ENCODE measurements at places on chromosomes 2 and 18.

DNA sequence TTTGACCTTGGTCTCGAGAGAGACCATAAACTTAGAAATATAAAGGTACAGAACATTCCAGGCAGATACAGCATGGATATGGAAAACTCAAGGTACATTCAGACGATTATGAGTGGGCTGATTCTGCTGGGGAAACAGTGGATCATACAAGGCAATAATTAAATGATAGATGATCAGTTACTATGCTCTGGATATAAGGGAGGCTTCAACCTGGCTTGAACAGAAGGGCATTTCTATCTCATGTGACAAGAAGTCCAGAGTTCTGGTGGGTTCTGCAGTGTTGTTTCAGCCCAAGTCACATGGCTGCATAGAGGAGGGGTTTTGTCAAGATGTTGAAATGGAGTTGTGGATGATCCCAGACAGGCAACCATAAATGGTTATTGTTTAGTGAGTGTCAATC, 23.5 kb downstream of the MYO5B start:
- no peak for DNase-seq

GRCh38 chr2:43634604-43635306, 2.3 kb upstream of the PLEKHH2 start:
- DNase-seq = no peak

- no peak for DNase-seq
Measured at GRCh38 chr2:26380281-26380680, 21.4 kb upstream of the DRC1 start.

DNA sequence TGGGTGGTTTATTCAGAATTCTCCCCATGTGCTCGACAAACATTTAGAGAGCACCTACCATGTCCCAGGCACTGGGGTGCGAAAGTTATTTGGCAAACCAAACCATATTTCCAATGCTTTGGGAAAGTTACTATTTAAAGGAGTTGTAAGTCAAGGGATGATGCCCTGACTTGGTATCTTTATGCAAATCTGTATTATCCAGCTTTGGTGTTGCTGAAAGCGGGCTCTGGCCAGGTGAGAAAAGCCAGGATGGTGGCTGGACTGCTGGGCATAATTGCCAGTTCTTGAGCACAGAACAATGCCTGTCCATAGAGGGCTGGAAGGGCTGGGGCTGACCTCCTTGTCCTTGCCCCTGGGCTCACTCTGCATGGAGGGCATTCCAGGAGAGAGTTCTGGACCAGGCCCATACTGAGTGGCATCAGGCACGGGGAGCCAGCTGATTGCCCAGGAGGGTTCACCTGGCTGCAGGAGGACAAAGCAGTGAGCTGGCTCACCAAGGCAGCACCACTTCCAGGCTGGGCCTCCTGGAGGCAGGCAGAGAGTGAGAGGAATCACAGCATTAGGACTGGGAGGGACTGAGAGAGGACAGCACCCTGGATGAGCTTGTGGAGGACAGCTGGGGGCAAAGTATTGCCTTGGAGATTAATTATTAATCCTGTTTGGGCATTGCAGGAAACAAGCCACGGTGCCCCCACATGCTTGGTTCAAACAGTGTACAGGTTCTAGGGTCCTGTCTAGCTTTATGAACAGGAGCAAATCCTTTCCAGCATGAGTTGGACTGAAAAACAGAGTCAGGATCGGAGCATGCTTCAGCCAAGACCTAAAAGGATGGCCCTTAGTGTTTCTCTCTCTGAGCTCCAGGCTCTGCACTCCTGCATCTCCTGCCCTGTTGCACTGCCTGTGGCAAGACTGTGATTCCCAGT, 7.1 kb downstream of the KHK start:
- DNase-seq = no peak

DNA sequence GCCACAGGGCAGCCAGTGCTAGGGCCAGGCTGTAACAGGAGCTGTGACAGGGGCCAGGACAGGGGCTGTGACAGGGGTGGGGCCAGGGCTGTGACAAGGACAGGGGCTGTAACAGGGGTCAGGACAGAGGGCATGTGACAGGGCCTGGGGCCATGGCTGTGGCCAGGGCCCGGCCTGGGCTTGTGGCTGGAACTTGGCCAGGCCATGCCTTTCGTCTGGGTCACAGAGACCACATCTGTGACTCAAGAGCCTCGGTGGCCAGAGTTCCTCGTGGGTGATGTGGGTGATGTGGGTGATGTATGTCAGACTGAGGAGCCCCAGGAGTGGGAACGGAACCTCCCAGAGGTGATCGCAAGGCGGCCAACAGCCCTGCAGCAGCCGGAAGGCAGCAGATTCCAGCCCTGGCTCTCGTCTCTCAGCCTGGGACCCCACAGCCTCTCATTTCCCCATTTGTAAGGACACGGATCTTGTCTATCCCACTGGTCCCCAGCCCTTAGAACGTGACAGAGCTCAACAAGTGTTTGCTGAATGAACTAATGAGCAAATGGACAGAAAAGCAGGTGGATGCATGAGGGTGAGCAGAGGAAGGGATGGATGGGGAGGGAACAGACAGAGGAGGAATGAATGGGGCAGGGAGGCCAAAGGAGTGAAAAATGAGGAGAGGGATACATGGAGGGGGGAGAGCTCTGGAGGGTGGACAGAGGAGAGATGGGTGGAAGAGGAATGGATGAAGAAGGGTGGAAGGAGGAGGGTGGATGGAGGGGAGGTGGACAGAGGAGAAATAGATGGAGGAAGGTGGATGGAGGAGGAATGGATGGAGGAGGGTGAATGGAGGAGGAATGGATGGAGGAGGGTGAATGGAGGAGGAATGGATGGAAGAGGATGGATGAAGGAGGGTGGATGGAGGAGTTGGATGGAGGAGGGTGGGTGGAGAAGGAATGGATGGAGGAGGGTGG, 17.3 kb downstream of the ESPNL start:
- no peak for DNase-seq

DNA sequence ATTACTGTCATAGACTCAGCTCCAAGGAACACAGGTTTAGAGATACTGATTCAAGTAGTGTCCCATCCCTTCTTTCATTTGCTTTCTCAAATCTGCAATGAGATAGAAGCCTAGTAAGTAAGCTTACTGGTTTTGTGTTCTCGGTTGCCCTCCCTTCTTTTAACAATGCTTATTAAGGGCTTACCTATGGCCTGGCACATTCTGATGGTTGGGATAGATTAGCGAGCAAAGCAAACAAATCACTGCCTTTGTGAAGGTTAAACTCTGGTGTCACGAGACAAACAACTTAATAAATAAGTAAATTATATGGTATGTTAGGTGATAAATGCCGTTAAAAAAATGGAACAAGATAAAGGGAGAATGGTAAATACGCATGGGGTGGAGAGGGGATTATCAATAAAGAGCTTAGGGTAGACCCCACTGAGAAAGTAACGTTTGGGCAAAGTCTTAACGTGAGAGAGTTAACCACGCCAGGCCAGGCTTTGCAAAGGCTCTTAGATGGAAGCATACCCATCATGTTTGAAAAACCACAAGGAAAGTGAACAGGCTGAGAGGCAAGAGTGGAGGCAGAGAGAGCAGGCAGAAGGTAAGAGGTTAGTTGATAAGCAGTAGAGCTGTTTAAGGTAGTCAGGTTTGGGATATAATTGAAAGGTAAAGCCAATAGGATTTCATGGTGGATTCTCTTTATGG, 31.0 kb downstream of the EIF2AK3 start:
- DNase-seq = no peak

DNA sequence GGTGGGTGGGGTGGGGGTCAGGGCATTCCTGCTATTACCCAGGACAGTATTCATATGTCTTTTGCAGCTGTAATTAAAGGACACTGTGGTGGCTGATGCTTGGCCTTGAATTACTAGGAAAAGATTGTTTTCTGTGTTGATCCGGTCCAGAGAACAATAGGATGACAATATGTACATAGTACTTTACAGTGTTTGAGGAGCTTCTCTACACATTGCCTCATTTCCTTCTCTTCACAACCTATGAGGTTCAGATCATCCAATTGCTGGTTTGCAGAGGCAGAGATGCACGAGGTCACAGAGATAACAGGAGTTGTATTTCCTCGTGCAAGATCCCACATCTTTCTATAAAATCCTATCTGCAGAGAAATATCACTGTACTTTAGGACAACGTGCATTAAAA, 119.5 kb downstream of the LIPG start:
- no peak for DNase-seq

GRCh38 chr2:35598310-35598709, 757.3 kb upstream of the CRIM1 start:
- DNase-seq = no peak

GRCh38 chr2:11703700-11704099, 33.7 kb upstream of the NTSR2 start:
- DNase-seq = no peak

GRCh38 chr2:18536100-18536499, 24.4 kb downstream of the RDH14 start:
- no peak for DNase-seq

DNA sequence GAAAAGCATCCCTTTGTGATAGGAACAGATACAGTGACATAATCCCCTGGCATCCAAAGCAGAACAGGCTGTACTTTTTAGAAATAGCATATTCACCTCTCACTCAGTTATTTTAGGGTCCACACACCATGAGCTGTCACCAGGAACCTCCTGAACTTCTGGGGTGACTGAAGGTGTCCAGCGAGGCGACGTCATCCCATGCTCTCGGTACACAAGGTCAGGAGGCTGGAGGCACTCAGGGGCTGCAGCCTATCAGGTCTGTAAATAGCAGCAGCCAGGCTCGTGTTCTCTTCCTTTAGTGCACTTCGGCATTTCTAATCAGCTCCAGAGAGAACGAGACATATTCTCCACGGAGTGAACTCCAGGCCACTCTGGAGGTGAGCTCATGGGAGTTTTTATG, 98.3 kb downstream of the GATA6 start:
- no peak for DNase-seq

DNA sequence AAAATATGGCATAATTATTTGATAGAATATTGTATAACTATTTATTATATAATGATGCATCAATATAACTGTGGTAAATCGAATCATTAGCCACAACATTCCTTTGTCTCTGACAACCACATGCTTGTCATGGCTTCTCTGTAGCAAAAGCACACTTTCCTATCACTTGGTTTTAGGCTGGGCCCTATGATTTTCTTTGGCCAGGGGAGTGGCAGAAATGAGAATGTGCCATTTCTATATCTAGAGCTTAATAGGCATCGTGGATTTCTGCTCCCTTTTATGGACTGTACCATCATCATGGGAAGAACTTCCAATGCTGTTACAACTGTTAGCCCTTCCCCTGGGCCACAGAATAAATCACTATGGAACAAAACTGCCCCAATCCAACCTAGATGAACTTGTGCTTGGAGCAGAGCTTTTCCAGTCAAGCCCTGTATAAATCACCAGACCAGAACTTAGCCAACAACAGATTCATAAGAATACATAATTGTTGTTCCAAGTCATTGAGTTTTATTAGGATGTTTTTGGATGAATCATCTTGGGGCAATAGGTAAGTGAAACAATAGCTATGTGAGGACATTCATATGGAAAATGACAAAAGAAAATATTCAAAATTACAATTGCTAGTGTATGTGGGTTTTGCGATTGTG, 715.8 kb downstream of the ERBB4 start:
- DNase-seq = no peak

- DNase-seq = no peak
Measured at GRCh38 chr2:150586858-150587257, 99.4 kb upstream of the RND3 start.

DNA sequence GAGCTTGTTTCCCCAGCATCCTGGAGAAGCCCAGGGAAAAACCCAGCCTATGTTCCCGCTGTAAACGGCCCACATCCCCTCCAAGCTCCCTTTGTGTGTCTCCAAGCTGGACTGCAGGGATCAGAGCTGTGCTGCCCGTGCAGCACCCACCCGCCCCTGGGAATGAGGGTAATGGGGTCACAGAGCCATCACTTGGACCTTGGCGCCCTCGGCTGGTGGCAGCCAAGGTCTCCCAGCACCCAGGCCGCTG, 670 bp upstream of the INPP5D start:
- no peak for DNase-seq

GRCh38 chr2:127110985-127111384, 4.0 kb upstream of the BIN1 start:
- no peak for DNase-seq

GRCh38 chr18:49967171-49967570, 153.8 kb upstream of the ACAA2 start:
- DNase-seq = no peak

DNA sequence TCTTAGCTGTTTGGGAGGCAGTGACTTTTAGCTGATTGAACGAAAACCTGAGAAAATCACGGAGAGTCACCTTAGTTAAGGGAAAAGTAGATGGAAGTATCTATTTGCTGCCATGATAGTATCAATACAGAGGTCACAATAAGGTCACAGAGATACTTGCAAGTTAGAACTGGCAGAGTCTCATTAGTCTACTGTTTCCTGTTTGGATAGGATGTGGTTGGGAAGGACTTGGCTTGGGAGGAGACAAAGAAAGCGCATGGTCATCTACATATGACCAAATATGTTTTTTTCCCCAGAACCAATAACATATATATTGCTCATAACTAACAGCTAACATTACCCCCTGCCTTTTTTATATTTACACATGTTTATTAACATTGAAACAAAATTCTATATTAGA, 78.4 kb upstream of the AQP4 start:
- no peak for DNase-seq

GRCh38 chr2:117378653-117379052, 435.8 kb upstream of the DDX18 start:
- no peak for DNase-seq

GRCh38 chr2:46683541-46683940, 204.2 kb downstream of the TMEM247 start:
- DNase-seq = no peak

DNA sequence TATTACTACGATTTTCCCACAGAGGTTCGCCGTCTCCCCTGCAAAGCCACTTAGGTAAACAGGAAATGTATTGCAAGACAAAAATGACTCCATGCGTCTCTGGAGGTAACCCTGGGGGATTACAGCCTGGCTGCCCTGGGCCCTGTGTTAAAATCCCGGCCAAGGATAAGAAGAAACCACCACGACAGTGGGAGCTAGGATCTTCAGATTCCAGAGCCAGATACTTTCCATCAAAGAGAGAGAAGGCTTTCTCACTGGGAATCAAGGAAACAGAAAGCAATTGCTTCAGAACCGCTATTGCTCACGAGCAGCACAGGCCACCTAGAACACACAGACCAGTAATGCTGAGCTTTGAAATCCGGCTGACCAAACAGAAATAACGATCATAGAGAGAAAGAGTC, 97.9 kb upstream of the ZNF516 start:
- no peak for DNase-seq

GRCh38 chr2:23596316-23596885, 211.4 kb downstream of the KLHL29 start:
- no peak for DNase-seq

GRCh38 chr2:41710944-41711343, 336.9 kb upstream of the PKDCC start:
- no peak for DNase-seq

DNA sequence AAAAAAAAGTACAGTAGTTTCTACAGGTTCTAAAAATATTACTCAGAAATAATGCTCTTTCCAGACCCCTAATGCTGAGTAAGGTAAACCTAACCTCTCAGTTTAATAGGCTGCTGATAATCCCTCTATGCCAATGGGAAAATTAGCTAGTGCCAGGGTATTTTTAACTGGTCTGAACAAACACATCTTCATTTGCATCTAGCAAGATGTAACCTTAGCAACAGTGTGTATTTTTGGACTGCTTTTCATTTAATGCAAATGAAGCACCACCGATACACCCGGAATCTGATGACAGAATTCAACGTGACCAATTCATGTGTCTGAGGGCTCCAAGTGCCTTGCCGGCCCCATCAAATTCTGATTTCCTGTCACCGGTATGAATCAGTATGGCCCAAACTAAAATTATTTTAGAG, 47.4 kb upstream of the CYRIA start:
- no peak for DNase-seq

Data from glomerular endothelial cell (primary cell).